ENCODE measurements at places on chromosomes 3 and 15. TPM values are rescaled to one million over a fixed set of nuclear protein-coding genes. Genes with fewer than 3 reads are reported as not detected.

GRCh38 chr3:29822071-29822470 is 541.2 kb downstream of the RBMS3 start:
- DNase-seq: peak; percentile 56

- no peak for DNase-seq
Observed at GRCh38 chr3:63940389-63940757, 28.2 kb upstream of the SCAANT1 start.

Gene TGM4
- not detected for total RNA-seq

Gene TMEM45A
- 41.0 TPM for total RNA-seq

DNA sequence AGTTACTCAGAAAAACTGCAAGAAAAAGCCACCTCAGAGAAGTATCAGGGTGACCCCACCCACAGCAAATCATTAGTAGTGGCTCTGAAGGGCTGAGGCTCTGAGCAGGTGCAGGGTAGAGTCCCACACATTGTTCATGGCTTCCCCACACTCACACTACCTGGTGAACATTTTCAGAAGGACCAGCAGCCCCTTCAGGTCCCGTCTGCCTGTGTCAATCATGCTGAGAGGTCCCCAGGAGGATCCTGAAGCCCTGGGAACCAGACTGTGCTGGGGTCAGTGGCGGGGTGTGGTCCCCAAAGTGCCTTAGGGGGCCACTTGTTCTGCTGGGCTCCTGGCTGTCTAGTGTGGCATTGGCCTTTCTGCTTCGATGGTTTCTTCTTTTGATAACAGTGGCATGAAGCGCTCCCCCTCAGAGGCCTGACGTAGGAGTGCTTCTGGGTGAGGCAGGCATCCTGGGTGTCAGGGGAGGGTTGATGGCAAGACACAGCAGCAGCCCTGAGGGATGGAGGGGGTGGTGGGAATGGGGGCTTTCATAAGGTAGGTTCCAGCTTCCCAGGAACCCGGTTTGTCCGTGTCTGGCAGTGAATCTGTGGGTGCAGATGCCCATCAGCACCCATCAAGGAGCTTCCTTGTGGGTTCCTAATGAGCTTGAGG is 19.0 kb upstream of the FANCD2 start:
- peak; percentile 29 for DNase-seq
